ENCODE measurements at places on chromosomes 4 and X. TPM values are rescaled to one million over a fixed set of nuclear protein-coding genes. Genes with fewer than 3 reads are reported as not detected.

ZNF674 gene
- total RNA-seq: 6.4 TPM

SPANXA2 gene
- total RNA-seq: not detected

- no peak overlapping the region for H3K4me3 ChIP-seq
- no peak for DNase-seq
- H3K36me3 ChIP-seq: no peaks in the 10 kb centered on the region
These were observed 6.3 kb downstream of the GPR143 start for GRCh38 chrX:9759337-9759736.

GRCh38 chr4:156103311-156103710 is 149.6 kb upstream of the CTSO start:
- H3K4me3 ChIP-seq: no peak overlapping the region
- no peak overlapping the region for H3K27ac ChIP-seq
- H3K4me1 ChIP-seq: no peaks in the 10 kb centered on the region
- H3K36me3 ChIP-seq: no peaks in the 10 kb centered on the region
- no peak for DNase-seq
- H3K27me3 ChIP-seq: peaks cover 2% of the 10 kb centered on the region
